NCI-H446 (cell line): ENCODE measurements at places on chromosomes 16 and 17.
A peak's percentile ranks its signal among the peaks of the same experiment; 100 is the strongest.

- no peak for DNase-seq
Measured at GRCh38 chr16:4463522-4464163, 10.8 kb downstream of the NMRAL1 start.

GRCh38 chr17:49952209-49952911 lies 16.6 kb upstream of the DLX4 start:
- DNase-seq: peak; percentile 22

DNA sequence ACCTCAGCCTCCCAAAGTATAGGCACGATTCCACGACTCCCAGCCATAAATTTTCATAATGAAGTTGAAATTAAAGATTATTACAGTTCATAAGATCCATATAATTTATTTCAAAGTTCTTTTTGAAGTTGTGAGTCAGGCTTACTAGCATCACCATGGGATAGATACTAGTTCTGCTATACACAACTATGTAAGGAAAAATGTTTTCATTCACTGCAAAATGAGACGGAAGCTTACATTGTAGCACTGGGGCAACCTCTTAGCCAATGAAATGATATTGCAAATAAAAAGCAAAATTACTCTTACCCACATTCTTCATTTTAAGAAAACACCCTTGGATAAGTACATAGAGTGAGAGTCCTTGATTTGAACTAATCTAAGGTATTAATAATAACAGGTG lies 18.8 kb upstream of the MARCHF10 start:
- DNase-seq: no peak

GRCh38 chr16:17835118-17835876 lies 364.5 kb upstream of the XYLT1 start:
- no peak for DNase-seq

- peak; percentile 42 for DNase-seq
Measured at GRCh38 chr17:7912927-7913524, 3.1 kb downstream of the RNF227 start.

- DNase-seq: no peak
Measured at GRCh38 chr16:72132726-72133125, 39.1 kb downstream of the DHX38 start.

DNA sequence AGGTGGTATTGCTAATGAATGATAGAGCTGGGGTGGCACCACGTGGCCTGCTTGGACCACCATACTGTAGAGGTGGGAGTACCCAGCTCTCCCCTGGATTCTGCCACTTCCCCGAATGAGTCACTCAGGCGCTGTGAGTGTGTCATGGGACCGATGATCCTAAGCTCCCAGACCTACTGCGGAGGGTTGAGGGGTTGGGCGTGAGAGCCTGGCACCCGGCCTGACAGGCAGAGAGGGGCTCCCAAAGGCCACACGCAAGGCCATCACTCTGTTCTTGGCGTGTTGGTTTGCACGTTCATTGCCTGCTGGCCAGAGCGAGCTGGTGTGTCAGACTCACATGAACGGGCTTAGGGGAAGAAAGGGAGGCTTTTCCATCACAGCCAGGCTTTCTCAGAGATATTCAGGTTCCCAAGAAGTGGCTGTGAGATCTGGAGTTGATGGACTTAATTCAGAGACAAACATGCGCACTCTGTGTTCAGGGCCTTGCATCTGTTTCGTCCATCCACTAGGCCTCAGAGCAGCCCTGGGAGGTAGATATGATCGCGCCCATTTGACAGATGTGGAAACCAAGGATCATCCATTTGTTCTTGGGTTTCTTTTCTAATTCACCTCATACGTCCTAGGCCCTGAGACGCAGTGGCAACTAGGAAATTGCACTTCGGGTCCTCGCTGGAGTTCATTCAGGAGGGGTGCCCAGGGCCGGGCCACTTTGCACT lies 41.4 kb downstream of the CMIP start:
- DNase-seq: no peak

- no peak for DNase-seq
Measured at GRCh38 chr16:82108100-82108499, 61.9 kb downstream of the MPHOSPH6 start.

- DNase-seq: no peak
Measured at GRCh38 chr16:56343661-56344517, 81.5 kb downstream of the AMFR start.

GRCh38 chr16:3070608-3071111 lies 5.2 kb downstream of the IL32 start:
- DNase-seq: no peak

GRCh38 chr17:600576-601243 lies 113.9 kb downstream of the VPS53 start:
- DNase-seq: peak; percentile 32

DNA sequence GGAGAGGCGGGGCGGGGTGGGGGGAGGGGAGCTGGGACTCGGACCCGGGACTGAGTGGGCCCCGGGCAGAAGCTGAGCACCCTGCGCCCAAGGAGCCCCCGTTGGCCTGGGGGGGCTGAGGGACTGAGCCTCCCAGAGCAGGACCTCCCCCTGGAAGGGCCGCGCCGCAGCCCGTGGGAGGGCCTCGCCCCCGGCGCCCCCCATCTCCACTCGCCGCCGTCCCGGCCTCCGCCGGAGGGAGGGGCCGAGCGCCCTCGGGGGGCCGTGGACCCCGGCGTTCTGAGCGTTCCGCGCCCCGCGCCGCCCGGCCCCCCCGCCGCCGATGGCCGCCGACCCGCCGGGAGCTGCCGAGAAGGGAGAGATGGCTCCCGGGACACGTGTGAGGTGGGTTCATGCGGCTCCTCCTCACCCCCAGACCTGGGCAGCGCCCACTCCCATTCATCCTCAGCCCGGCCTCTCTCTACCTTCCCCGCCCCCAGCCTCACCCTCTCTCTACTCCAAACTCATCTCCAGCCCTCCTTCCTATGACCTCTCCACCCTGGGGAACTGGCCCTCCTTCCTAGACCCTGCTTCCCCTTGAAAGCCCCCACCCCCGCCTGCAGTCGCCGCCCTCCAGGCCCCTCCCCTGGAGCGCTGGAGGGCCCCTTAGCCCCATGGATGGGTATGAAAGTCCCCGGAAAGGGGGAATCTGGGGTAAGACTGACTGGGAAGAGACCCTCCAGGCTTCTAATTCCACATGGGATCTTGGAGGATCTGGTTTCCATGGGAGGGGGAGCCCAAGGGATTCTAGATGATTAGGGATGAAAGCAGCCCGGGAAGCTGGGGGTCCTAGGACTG lies 922 bp downstream of the FBXL19 start:
- DNase-seq: peak; percentile 52

- DNase-seq: peak; percentile 37
Measured at GRCh38 chr17:46968224-46968834, 10.7 kb downstream of the RPRML start.

- no peak for DNase-seq
Measured at GRCh38 chr17:46169913-46170638, 23.2 kb downstream of the KANSL1 start.

GRCh38 chr16:89193576-89194293 lies 6.6 kb downstream of the SLC22A31 start:
- no peak for DNase-seq

GRCh38 chr17:20774472-20775135 lies 195.1 kb downstream of the CDRT15L2 start:
- no peak for DNase-seq

GRCh38 chr16:89815639-89816348 lies 653 bp downstream of the FANCA start:
- no peak for DNase-seq

DNA sequence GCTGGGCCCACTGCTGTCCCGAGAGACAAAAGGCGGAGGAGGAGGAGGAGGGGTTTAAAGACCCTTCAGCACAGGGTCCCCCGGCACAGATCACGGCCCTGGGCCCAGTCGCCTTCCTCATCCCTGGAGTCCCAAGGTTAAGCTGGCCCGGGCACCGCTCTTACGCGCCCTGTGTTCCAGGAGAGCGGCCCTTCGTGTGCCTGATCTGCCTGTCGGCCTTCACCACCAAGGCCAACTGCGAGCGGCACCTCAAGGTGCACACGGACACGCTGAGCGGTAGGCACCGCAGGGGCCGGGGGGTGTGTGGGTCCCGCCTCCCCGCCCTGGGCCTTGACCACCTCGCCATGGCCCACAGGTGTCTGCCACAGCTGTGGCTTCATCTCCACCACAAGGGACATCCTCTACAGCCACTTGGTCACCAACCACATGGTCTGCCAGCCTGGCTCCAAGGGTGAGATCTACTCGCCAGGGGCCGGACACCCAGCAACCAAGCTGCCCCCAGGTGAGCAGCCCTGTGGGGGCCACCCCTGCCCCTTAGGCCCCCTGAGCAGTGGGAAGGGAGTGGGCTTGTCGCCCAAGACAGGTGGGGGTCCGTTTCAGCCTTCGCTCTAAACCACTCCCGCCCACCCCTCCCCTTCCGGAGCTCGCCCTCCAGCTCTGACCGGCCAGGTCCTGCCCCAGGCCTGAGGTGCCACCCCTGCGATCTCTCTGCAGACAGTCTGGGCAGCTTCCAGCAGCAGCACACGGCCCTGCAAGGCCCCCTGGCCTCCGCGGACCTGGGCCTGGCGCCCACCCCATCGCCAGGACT lies 37.6 kb upstream of the ZC3H18 start:
- no peak for DNase-seq

DNA sequence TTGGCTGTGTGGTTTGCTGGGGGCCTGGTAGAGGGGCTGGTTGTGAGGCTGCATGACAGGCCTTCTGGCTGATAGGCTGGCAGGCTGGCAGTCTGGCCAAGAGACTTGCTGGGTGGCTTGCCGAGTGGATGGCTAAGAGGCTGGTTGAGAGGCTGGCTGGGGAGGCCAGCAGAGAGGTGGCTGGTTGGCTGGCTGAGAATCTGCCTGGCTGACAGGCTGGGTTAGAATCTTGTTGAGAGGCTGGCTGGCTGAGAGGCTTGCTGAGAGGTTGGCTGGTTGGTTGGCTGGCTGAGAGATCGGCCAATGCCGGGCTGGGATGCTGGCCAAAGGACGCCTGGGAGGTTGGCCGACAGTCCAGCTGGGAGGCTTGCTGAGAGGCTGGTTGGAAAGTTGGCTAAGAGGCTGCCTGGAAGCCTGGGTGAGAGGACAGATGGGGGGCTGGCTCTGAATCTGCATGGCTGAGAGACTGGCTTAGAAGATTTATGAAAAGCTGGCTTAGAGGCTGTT lies 35.9 kb upstream of the ACSM2B start:
- peak; percentile 43 for DNase-seq

GRCh38 chr17:76654408-76654807 lies 10.9 kb upstream of the ST6GALNAC1 start:
- no peak for DNase-seq

DNA sequence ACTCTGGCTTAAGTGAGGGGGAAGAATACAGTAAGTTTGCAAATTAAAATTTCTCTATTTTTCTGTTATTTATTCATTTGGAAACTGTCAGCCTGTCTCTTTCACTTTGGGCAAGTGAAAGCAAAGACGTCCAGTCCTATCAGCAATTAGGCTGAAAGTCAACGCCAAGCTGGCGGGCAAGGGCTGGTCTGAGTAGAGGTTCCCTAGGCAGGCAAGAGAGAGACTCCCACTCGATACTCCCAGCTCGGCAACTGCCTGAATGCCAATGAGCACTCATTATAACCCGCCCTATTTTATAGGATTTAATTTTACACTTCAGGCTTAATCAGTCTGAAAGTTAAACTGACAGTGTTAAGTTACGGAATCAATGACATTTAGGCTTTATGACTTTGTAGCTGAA lies 14.3 kb upstream of the SLC38A8 start:
- DNase-seq: no peak

- DNase-seq: no peak
Measured at GRCh38 chr16:52549011-52549692, 2.2 kb upstream of the TOX3 start.

DNA sequence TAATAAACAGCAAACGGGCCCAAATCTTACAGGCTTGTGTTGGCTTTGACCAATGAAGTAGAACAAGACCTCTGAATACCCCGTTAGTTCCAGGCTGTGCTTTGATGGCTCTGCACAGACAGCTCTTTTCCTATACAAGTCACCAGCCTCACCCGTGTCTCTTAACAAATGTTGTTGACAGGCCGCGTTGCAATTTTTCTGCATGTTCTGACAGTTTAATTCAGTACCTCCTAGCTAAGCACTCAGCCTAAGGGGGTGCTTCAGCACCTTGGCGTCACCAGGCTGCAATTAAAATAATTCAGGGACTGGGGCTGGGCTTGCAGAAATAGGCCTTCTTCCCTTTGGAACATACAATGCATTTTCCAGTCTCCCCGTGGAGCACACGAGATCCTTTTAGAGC lies 500.1 kb downstream of the MAF start:
- no peak for DNase-seq

DNA sequence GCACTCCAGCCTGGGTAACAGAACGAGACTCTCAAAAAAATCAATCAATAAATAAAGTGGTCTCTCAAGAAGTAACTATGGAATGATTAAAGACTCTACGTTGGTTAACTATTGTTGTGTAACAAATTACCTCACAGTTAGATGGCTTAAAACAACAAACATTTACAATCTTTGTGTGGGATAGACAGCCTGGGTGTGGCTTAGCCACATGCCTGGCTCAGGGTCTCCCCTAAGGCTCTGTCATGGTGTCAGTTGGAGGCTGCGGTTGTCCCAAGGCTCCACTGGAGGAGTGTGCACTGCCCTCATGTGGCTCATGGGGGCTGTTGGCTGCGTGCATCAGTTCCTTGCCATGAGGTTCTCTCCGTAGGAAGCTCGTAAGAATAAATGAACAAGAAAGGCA lies 294.5 kb downstream of the SNX29 start:
- DNase-seq: peak; percentile 52

DNA sequence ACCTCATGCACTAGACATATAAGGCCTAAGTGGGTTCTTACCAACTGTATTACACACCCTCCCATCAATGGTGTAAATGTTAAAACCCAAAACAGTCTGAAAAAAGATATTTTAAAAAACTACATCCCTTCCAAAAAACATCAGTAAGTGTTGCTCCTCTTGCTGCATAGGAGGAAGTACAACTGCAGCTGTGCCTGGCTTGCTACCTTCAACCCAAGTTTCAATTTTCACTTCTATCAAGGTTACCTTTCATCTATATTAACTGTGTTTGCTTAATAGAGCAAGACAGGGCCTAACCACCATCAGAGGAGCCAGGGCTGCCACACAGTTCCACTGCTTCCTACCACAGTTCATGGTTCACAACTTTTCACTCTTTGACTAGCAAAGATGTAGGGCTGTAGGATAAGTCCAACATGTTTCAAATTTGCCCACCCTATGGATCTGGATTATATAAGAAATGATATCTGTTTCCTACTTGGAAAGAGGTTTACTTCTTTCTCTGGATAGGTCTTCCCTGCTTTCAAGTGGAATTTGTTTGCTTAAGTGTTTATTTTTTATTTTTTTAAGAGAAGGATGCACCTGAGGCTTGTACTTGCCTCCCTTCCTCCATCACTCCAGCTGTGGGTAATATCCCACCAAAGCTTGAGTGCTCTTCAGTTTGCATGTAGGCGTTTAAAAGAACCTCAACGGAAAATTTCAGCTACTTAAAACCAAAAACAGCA lies 56.7 kb downstream of the GRB7 start:
- no peak for DNase-seq
